ENCODE measurements at places on chromosomes 12 and 14.

DNA sequence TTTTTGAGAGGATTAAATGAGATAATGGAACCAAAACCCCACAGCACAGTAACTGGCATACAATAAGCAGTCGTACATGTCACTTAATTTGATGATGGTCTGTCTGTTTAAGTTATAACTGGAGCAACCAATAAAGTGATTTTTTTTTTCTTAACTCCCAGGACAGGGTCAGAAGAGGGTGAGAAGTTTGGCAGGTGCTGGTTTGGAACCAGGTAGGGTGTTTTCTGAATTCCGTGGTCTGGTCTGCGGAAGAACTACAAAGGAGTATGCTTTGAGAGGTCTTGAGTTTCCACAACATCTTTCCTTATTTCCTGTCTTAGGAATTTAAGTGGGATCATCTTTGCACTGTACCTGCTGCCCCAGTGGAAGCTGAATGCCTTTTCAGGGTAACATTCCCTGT is 111.7 kb downstream of the SLC8A3 start:
- DNase-seq = no peak

- no peak for DNase-seq
These were observed 325.2 kb upstream of the DIO2 start for GRCh38 chr14:80536456-80536855.

DNA sequence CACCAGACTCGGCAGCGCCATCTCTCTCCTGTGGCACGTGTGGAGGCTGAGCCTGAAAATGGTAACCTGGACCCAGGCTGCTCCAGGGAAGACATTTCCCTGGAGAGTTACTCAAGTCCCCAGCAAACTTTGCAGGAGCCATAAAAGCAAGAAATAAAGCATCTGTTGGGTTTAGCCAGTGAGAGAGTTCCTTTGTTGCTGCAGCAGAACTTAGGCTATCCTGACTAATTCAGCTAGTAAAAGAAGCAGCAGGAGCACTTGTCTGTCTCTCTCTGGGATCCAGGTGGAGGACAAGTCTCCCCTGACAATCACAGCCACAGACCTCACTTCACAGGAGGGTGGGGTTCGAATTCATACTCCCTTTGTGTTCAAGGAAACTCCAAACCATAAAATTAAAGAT is 79.2 kb upstream of the DIO3 start:
- DNase-seq = no peak

DNA sequence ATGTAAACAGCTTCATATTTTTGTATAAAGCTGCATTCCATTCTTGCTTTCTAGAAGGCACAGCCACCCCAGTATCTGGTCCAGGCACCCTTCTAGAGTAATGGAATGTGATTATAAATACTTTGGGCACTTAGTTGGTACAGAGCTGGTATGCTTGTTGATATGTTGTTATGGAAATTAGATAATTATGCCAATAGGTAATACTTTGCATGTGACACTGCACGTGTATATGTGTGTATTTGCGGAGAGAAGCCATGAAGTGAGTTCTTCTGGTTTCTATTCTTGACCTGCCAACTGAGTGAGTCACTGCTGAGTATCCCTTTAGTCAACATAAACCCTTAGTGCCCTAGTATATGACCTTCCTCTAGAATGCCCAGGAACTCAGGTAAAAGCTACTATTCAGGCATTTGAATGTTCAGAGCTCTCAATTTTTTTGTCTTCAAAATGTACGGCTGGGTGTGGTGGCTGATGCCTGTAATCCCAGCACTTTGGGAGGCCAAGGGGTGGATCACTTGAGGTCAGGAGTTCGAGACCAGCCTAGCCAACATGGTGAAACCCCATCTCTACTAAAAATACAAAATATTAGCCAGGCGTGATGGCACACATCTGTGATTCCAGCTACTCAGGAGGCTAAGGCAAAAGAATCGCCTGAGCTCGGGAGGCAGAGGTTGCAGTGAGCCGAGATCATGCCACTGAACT is 6.2 kb upstream of the TCP11L2 start:
- no peak for DNase-seq

GRCh38 chr14:69090187-69090789 is 62.6 kb downstream of the DCAF5 start:
- no peak for DNase-seq

DNA sequence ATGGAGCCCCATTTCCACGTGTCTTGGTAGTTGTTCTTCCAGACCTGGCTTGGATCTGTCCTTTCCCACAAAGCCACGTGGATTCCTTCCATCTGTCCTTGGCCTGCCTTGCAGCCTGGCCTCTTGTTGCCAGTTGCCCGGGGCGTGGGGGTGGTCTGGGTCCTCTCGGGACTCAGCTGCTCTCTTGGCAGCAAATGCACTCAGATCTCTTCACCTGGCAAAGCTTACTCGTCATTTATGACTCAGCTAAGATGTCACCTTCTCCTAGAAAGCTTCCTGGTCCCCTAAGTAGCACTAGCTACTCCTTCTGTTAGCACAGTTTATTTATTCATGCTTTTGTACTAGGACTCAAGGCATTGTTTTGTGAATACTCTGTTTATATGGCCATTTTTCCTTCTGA is 13.6 kb downstream of the PLEKHG3 start:
- DNase-seq = no peak

DNA sequence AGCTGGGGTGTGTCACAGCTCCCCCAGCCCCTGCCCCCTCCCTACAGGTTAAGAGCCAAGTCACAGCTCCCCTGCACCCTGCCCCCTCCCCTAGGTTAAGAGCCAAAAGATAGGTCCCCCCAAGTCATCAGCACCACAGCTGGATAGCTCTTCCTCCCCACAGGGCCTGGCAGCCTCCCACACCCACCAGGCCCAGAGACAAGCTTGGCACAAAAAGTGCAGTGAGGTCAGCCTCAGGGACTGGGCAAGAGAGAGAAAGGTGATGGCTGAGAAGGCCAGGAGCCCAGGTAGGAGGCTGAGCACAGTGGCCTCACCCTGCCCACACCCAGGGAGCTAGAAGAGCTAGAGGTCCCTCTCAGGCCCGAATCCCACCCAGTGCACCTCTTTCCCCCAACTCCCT is 8.7 kb downstream of the ITGA7 start:
- DNase-seq = no peak
